ENCODE measurements at places on chromosomes 2 and 18.

GRCh38 chr18:58310517-58310916 is 266.5 kb downstream of the NEDD4L start:
- DNase-seq: peak; percentile 12

- no peak for DNase-seq
Observed at GRCh38 chr18:12766986-12767433, 64.2 kb downstream of the PSMG2 start.

DNA sequence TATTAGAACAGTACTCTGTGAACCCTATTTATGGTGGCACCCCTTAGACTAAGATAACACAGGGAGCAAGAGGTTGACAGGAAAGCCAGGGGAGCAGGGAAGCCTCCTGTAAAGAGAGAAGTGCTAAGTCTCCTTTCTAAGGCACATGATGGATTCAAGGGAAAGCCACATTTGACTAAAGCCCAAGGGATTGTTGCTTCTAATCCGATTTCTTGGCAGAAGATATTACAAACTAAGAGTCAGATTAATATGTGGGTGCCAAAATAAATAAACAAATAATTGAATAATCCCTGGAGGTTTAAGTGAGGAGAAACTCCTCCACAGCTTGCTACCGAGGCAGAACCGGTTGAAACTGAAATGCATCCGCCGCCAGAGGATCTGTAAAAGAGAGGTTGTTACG is 333.2 kb downstream of the SOX11 start:
- no peak for DNase-seq

GRCh38 chr2:167602122-167602521 is 645.3 kb downstream of the STK39 start:
- no peak for DNase-seq

- DNase-seq: no peak
Observed at GRCh38 chr2:203453858-203454451, 81.1 kb downstream of the RAPH1 start.

DNA sequence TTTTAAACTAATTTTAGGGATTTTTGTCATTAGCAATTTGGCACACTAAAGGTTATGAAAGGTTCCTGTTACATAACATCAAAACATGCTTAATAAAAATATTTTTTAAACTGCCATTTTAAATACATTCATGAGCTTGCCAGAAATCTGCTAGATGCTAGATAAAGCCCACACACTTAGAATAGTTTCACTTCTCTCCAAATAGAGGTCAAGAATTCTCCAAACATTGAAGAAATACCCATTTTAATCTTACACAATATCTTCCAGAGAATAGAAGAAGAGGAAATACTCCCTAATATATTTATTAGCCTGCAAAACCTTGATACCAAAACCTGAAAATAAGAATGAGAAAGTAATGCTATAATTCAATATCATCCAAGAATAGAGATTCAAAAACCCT is 247.5 kb downstream of the PTH2R start:
- no peak for DNase-seq

DNA sequence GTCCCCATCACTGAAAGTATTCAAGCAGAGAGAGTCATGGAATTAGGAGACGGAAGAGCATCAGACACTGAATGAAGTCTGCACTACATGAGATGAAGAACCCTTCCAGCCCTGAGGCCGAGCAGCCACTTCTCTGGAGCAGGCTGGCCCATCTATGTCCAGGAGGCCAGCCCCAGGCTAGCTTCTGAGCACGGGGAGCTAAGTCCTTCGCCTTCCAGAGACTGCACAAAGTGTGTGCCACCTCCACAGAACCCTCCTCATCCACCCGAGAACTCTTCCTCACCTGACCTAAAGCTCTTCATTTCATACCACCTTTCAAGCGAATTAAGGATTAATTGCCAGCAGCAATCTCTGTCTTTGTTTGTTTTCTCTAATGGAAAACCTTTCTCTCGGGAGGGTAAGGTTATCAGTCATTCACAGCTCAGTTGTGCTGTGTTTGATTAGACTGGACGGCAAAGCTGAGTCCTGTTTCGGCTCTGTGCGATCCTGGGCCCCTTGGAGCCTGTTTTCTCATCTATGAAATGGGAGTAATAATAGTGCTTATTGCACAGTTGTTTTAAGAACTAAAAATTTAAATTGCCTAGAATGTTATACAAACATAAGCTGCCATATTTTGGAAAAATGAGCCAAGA is 38.0 kb downstream of the SCTR start:
- DNase-seq: no peak

GRCh38 chr18:35141567-35142274 is 99.1 kb upstream of the ZNF397 start:
- DNase-seq: no peak
